Left renal cortex interstitium (tissue), 4 donors: ENCODE measurements at places on chromosomes 6 and 20.

DNA sequence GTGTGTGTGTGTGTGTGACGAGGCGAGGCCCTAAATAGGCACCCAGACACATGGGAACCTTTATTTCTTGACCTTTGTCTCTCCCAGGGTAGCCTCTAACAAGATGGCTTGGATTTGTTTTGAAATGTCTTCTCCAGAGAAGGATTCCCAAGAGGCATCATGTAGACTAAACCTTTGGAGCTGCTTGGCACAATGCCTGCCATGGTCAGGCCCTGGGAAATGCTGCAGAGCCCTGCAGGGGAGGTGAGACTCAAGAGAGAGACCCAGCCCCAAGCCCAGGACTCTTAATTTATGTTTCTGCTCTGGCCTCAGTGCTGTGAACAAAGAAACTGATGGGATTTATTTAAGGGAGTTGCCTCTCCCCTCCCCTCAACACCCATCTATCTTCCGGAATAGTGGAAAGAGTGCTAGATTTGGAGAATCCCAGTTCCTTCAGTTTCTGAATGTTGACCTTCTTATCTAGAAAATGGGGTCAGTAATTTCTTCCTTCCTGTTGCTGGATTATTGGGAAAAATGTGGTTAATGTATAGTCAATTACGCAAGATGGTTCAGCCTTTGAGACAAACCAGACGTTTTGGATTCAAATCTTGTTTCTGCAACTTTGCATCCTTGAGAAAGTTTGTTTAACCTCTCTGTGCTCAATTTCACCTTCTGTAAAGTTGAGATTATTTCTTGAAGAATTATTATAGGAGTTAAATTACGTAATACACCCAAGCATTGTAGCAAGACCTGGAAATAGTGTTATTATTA lies 434.8 kb downstream of the MAFB start:
- DNase-seq, result no peak

DNA sequence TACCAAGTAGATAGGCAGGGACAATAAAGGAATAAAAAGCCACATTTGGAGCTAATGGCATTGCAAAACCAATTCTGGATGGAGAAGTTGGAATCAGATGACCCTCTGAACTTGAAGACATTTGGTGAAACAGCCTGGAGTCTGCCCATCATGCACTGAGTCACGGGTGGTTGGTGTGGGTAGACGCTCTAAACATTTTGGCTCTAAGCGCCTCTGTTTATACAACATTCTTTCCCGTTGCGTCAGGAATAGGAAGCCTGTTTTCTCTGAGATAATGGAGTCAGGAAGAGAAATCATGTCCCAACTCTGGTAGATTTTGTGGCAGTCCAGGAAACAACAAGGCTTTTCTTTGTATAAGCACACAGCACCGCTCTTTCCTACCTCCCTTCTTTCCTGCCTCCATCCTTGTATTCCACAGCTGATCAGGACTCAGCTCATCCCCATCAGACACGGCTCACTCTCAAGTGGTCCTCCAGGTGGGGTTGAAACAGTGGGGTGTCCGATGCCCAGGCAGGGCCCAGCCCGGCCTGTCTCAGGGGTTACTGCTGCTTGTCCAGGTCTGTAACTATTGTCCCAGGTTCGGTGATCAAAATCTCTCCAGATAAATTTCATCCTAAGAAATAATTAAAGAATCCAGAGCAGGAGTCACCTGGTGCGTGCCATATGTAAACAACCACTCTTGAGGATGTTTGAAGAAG lies 12.1 kb upstream of the RAMACL start:
- no peak for DNase-seq

DNA sequence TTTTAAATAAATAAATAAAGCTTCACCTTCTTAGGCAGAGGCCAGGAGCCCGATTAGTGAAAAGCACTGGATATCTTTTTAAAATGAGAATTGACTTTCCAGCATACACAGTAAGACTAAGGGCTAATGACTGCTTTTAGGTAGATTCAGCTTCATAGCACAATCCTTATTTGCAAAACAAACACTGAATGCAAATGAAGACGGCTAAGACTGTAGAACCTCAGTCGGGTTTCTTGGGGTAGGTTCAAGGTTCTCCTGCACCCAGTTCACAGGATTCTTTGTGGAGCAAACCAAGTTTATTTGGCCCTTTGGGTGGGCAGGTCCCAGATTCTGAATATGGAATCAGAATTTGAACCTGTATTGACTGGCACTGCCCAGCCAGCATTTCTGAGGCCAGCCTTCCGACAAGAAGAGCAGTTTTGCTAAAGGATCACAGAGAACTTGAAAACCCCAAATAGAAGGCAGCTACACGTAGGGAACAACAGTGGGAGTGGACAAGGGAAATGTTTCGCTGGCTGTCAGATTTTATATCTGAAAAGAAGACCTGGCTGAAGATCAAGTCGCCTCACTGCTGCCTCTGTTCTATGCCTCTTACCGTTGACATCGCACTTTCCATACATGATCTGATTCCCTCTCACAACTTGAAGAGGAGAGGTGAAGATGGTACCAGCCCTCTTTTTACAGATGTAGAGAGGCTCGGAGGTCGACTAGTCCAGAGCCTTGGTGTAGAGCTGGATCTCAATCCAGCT lies 8.2 kb downstream of the TRERF1 start:
- no peak for DNase-seq

DNA sequence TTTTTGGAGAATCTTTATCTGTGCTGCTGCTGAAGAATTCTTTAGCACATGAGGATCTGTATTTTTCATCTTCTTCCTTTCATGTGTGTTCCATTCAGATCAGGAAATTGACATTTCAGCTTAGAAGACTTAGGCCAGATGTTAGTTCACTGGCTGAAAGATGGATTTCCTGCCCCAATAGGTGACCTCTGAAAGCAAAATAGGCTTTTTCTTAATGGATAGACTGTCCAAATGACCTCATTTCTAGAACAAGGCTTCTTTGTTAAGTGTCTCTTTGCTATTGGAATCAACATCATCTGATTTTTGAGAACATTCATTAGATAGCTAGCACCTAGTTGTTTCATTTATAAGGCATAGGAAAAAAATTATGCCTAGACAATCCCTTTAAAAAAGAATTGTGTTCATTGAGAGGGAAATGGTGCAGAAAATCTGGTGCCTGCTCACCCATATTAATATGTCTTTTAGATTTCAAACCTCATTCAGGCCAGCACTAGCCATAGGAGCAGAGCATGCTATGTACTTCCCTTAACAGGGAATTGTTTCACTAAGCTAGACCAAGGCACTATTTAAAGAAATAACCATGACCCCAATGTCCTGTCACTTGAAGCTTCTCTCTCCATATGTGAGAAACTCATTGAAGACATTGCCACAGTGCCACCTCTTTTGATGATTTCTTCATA lies 13.6 kb upstream of the SASH1 start:
- DNase-seq, result no peak

DNA sequence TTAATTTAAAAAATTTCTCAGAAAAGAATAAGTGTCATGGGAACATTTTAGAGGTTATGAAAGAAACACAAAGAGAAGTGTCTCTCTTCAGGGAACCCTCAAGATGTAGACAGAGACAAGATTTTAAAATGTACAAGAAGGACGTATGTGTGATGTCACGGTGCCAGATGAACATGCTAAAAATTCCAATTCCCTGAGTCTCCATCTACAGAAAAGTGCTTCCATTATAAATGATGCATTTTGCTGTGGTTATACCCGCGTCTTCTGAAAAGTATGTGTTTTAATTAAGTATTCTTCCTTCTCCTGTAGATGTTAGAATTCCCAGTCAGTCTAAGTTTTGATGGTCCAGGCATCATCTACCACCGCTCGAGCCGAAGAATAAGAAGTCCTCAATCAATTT lies 489.1 kb downstream of the PREX1 start:
- no peak for DNase-seq

- DNase-seq, result no peak
Measured at GRCh38 chr6:39330057-39330456, 7.6 kb upstream of the KCNK16 start.

DNA sequence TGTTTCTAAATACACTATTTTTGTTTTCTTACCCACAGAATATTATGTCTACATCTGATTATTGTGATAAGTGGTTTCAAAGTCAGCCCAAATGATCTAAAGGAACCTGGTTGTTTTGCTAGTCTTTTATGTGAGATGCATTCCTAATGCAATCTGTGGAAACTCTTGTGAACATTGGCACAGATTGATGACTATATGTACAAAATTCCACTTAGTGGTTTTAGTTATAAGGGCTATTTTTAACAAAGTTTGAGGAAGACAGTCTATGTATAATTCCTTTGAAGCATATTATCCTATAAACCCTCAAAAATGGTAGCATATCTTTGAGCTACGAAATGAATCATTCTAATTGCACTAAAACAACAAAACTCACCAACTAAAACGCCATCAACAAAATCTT lies 140.9 kb downstream of the GRIK2 start:
- no peak for DNase-seq

GRCh38 chr6:126464245-126464644 lies 124.3 kb downstream of the CENPW start:
- DNase-seq, result no peak

DNA sequence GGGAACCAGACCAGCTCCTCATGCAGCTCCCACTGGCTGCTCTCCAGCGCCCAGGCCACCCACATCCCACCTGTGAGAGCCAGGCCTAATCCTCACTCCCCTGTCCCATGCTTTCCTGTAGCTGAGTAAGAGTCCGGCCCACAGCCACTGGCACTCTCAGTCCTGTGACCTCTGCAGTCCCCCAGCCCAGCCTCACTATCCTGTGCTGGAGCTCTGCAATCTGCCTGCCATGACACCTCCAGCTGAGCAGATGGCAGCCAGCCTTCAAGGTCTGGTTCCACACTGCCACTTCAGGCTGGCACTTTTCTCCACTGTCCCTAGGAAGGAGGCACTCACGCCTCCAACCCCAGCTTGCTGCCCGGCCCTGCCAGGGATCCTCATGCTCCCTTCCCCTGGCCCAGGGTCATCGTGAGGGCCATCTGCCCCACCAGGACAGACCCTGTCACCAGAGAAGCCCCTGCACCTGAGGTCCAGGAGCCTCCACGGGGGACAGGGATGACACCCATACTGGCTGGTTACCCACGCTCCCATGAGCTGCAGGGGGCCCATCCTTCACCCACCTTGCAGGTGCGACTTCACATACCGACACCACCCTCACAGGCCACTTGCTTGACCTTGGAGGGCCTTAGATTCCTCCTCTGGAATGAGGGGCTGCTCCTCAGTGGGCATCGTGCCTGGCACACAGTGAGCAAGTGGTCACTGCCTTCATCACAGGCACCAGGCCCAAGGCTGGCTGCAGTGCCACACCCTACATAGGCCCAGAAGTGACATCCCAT lies 100.1 kb downstream of the ASXL1 start:
- DNase-seq, result no peak

DNA sequence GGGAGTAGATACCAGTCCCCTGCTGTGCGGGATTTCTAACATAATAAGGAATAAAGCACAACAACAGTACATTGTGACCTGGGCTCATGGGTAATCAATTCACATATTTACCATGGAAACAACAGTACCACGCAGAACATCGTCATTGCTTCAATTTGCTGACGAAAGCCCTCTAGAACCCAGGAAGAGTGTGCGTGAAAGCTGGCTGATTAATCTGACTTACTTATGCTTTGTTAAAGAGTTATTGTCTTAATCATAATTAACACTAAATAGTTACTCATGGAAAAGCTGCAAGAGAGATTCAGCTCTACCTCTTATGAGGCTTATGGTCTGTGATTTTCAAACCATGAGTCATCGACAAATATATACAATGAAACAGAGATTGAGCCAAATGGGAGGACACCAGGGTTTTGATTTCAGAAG lies 644.3 kb upstream of the AGPAT4 start:
- no peak for DNase-seq

GRCh38 chr6:5208471-5208971 lies 52.2 kb downstream of the LYRM4 start:
- DNase-seq, result no peak

GRCh38 chr6:76803038-76803580 lies 660.2 kb downstream of the HTR1B start:
- DNase-seq, result no peak

- no peak for DNase-seq
Measured at GRCh38 chr20:17287503-17287902, 60.7 kb downstream of the PCSK2 start.

DNA sequence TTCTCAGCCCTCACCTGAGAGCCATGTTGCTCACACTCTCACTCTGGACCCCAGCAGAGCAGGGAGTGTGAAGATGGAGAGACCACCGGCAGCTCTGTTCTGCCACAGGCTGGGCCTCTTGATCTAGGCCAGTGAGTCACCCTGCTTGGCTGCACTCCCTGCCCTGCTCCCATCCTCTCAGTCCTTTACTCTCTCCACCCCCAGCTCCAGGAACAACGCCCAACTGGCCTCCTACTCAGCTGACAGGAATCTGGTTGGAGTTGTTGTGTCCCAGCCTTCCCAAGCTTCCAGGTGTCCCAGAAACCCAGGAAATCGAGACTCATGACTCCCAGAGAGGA lies at the start of gene PSORS1C1:
PSORS1C1 (plus strand) TSS at position 260 of the 338 bp plus-strand sequence. CDS start 14,833 bp downstream, outside the sequence.
- no peak for DNase-seq

GRCh38 chr20:48691523-48691922 lies 136.3 kb downstream of the PREX1 start:
- DNase-seq, result no peak

DNA sequence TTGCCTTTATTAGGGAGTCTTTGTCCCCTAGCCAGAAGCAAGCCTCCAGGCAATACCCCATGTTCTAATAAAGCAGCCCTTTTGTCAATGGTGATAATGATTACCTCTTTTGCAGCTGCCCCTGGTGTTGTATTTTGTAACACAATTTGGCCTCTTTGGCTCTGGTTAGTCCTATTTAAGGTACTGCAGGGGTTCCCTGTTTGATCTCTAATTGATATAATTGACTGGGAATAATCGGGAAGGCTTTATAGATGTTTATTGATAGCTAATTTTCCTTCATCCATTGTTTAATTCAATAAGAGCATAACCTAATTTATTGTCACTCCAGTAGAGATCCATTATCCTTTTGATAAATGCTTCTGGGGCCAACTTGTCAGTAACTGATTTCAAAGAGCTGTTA lies 537.2 kb downstream of the PKHD1 start:
- DNase-seq, result no peak

DNA sequence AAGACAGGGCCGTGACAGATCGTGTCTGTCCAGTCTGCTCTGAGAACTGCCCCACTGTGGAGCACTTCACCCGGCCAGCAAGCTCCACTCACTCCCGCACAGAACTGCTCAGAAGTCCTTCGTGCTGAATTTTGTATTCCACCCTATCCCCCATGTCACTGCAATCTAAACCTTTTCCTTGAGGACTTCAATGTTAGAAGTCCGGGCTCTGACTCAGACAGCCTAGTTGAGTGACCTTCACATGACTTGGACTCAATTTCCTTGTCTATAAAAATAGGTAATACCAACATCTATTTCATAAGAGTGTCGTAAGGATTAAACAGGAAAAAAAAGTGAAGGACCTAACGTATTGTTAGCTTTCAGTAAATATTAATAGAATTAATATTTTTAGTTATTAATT lies 161.6 kb downstream of the QRSL1 start:
- DNase-seq, result no peak

- no peak for DNase-seq
Measured at GRCh38 chr6:111683157-111683556, 77.5 kb upstream of the TRAF3IP2 start.

DNA sequence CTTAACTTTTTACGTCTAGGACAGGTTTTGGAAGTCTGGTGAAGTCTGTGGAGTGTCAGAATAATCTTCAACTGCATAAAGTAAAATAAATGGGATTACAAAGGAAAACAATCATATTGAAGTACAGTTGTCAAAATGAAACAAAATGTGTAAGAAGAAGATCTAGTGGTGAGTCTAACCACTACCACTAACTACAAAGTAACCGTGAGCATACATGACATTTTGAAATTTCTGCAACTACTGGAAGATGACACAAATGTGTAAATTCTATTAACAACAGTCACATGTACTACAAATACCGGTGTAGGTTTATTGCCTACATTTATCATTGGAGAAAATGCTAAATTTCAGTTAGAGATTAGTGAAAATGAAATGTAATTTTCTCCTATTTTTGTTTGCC lies 29.7 kb downstream of the VPS52 start:
- DNase-seq, result no peak
